RKO (cell line): ENCODE measurements at places on chromosomes 5 and 9.

DNA sequence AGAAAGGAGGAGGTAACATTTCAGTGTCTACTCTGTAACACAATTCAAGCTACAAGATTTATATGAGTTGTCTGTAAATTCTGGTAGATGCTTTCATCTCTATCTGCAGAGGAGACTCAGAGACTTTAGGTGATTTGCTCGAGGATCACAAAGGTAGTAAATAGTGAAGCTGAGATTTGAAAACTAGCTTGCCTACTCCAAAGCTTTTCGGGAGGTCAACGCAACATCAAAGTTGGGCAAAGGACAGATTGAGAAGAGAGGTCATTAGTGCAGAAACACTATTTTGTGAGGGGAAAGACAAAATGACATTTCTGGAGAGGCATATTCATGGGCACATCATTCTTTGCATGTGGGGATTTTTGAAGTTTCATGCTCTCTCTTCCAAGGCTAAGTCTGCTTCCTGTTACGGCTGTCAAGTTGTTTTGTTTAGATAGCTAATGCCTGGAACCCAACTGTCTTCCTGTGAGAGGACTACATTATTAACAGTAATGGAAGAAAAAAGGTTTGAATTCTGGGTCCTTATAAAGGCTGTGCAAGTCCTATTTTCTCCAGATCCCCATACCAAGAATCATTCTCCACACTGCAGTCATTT, 413.5 kb upstream of the ZNF462 start:
- no peak for DNase-seq

GRCh38 chr5:26666371-26666770, 372.0 kb downstream of the CDH9 start:
- peak; percentile 6 for DNase-seq

DNA sequence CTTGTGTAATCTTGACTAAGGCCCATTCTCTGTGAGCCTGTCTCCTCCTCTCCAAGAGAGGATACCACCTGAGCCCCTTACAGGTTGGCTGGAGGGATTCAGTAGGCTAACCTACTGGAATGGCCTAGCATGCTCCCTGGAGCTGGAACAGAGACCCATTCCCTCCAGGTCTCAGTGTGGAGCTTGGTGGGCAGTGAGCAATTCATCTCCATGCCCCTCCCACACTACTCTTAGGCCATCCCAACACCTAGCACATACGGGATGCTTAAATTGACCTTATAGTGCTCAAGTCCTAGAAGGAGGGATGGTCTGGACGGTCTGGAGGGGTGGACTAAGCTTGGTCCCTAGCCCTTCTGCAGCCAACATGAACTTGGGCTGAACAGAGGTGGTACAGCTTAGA, 75.6 kb downstream of the CRB2 start:
- no peak for DNase-seq

DNA sequence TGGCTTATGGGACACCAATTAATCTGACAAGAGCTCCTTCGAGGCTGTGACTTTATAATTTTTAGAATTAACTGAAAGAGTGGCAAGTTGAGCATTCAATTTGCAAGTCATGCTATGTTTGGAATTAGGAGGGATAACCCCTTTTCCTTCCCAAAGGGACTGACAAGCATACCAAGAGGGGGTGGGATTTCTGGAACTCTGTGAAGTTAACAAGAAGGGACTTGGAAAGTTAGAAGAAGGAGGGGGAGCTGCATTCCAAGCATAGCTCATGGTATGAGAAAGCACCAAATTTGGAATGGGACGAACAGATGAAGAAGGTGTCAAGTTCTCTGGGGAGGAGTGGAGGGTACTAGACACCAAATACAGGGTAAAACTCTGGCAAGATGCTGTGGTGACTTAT, 8.9 kb upstream of the PALM2AKAP2 start:
- DNase-seq: no peak

GRCh38 chr5:139389701-139390638, at the start of gene MZB1:
TSS of gene MZB1 (minus strand) at chr5:139389913. CDS start at chr5:139389856, 57 bp downstream.
- no peak for DNase-seq

GRCh38 chr5:8981496-8981895, 564.4 kb downstream of the SEMA5A start:
- no peak for DNase-seq

- DNase-seq: no peak
Measured at GRCh38 chr5:52997424-52997823, 8.3 kb downstream of the ITGA2 start.

GRCh38 chr9:112174965-112175795, at the start of gene SUSD1:
TSS of gene SUSD1 (minus strand) at chr9:112175297. CDS start at chr9:112175235, 62 bp downstream.
- DNase-seq: peak; percentile 54

DNA sequence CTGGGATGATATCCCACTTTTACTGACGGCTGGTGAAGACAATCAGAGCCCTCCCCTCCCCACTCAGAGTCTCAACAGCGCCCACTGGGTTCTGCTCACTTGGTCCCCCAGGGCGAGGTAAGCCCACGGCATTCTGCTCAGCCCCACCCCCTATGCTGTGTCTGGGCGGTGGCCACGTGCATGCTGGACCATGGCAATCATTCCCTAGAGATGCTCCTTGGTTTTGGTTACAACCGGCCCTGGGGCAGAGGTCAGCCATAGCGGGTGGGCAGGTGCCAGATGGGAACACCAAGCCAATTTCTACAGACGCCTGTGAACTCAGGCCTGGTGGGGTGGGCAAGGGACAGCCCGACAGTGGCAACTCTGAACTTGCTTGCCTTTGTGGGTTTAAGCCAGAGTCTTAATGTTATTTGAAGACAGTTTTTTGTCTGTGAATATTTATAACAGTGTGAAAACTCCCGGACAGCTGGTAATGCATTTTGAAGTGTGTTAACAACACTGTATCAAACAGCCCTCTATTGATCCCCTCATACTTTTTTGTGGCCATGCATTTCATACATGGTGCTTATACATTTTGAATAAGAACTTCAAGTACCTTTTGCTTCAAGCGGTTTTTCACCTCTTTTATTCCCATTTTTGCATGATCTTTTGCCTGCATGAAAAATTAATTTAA, 94.2 kb downstream of the CRB2 start:
- DNase-seq: no peak

GRCh38 chr5:141855265-141856036, 22.8 kb downstream of the PCDH1 start:
- DNase-seq: no peak

GRCh38 chr9:95130484-95130883, 187.0 kb downstream of the FANCC start:
- no peak for DNase-seq

- no peak for DNase-seq
Measured at GRCh38 chr9:106704056-106704615, 158.8 kb upstream of the ZNF462 start.

GRCh38 chr5:93793159-93793781, 51.9 kb upstream of the POU5F2 start:
- DNase-seq: no peak

- no peak for DNase-seq
Measured at GRCh38 chr5:131357739-131358561, 94.1 kb downstream of the CDC42SE2 start.
